ENCODE measurements at places on chromosomes 16 and 17.

- no peak for DNase-seq
Measured at GRCh38 chr17:78963378-78963777, 16.3 kb downstream of the LGALS3BP start.

- DNase-seq: no peak
Measured at GRCh38 chr17:77304051-77304745, 163.4 kb downstream of the SEC14L1 start.

DNA sequence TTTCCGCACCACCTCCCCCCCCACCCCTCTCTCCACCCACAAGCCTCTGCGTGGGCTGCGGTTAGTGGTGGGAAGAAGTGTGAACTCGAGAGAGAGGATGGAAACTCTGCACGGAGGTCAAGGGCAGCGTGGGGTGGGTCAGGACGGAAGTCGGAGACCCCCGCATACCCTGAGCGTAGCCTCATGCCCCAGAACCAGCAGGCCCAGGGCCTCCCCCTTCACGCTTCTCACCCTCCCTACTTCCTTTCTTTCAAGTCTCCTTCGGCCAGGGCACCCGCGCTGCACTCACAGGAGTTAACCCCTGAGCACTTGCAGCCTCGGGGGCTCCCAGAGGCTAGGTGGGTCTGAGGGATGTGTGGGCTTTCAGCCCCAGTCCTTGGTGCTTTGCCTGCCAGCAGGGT lies 9.2 kb downstream of the TBKBP1 start:
- DNase-seq: no peak

DNA sequence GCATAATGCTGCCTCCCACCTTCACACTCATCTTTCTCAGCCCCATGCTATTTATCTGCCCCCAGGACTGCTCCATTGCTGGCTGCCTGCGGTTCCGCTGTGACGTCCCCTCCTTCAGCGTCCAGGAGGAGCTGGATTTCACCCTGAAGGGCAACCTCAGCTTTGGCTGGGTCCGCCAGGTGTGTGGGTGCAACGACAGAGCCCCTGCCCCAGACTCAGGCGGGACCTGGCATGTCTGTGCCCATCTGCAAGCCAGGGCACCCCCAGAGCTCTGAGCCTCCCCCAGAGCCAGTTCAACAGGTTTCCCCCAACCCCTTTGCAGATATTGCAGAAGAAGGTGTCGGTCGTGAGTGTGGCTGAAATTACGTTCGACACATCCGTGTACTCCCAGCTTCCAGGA lies 12.9 kb upstream of the ITGAD start:
- DNase-seq: no peak

GRCh38 chr16:48511716-48512115 lies 98.3 kb downstream of the N4BP1 start:
- no peak for DNase-seq

DNA sequence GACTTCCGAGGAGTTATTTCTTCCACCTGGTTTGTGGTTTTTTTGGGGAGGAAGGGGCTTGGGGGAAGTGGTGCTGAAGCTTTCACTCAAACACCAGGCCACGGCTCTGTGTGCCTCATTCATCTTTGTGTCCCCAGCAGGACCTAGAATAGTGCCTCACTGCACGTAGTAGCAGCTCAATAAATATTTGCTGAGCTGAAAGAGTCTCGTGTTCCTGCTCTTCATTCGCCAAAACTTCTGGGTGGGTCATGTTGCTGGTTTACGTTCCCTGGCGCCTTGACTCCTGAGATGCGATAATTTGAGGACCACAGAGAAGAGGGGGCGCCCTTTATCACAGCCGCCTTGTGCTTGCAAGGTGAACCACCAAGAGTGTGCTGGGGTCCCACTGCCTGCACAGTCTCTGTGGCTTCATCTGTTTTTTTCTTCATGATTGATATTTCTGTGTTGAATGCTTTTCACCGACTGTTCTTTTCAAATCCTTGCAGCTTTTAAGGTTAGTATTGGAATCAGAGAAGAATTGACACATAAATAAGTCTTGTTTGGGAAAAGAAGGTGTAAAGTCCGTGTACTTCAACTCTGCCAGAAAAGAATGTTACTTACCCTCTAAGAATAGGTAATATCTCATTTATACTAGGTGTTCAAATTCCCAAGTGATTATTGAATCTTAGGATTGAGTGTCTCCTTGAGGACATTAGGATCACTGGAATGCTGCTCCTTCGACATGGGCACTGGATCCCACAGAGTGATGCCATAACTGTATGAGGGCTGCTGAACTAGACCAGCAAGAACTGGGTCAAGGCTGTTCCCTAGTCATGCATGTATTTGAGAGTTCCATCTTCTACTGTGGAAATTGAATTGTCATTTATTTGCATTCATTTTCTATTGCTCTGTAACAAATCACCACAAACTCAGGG lies 92.7 kb upstream of the CLEC18A start:
- no peak for DNase-seq

DNA sequence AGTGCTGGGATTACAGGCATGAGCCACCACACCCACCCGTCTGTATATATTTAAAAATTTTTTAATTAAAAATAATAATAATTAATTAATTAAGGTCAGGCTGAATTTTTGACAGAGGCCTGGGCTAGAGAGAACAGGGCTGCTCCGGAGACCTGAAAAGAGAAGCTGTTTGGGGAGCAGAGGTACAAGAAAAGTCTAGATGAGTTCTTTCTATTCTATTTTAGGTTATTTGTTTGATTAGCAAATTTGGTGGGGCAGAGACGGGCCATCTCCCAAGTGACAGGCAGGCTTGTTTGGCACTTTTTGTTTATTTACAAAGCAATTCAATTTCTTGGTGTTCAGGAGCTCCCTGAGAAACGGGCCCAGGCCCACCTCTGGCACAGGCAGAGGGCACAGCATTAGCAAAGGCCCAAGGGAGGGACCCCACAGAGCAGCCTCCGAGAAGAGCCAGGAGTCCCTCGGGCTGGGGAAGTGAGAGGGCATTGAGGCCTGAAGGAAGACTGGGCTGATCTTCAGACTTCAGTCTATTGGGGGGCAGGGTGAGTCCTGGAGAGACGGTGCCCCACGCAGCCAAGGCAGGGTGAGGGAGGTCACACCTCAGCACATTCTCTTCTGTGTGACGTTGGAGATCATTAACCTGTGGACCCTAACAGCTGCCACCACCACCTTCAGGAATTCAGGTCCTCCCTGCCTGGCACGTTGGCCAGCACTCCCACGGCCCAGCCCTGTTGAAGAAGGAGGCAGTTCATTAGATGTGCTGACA lies 10.8 kb upstream of the RIPOR1 start:
- no peak for DNase-seq

DNA sequence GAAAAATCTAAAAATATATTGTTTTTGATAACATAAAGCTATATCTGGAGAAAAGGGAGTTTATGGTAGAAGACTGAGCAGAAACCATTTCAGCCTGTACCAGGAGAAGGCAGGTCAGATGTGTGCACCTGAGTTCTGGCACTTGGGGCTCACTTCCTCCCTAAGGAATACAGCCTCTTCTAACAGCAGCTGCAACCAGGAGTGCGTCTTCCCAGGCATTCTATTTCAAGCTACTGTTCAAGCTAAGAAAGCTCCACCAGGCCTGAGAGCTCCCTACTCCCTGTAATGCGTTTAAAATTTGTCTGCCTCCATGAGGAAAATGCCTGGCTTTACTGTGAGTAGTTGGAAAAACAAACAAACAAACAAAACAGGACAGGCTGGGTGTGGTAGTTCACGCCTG lies 96.1 kb downstream of the ZNF778 start:
- no peak for DNase-seq

DNA sequence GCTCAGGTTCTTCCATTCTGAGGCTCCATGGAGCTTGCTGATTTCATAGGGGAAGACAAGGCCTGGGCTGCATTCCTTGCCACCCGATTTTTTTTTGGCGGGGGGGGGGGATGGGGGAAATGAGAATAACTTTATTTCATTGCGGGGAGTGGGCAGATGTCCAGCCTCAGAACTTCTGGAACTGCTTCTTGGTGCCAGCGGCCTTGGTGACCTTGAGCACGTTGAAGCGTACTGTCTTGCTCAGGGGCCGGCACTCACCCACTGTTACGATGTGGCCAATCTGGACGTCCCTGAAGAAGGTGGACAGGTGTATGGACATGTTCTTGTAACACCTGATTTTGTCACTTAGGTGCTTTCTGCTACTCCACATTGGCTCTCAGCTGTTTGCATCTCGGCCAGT lies 8.3 kb upstream of the CENPT start:
- no peak for DNase-seq

DNA sequence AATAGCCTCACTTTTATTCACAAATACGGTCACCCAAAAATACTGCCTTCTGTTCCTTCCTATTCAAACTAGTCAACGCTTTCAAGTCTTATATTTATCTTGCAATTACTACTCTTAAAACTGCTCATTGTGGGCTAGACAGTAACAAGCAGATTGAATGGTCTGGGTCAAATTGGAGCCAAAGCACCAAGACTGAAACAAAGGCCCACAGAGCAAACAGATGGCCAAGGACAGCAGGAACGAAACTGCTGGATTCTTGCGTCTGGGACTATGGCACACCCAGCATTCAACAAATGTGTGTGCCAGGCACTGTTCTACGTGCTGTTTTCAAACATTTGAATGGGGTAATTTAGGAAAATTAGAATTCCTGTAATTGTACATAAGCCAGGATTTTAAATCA lies 250.1 kb upstream of the PSMD7 start:
- DNase-seq: no peak

GRCh38 chr16:81485824-81486539 lies 41.4 kb downstream of the CMIP start:
- no peak for DNase-seq

- no peak for DNase-seq
Measured at GRCh38 chr17:19551165-19551564, 17.5 kb downstream of the SLC47A1 start.

DNA sequence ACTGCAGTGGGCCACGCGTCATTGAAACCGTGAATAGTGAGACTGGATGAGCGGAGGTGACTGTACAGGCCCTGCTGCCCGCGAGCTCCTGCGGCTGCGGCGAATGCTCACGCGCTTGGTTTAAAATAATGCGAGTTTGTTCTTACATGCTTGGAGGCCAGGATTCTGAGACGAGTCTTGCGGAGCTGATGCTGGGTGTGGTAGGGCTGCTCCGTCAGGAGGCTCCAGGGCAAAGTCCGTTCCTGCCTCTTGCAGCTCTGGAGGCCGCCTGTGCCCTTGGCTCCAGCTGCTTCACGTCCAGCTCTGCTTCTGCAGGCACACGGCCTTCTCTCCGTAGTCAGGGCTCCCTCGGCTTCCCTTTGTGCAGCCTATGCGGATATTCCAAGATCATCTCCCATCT lies 9.5 kb downstream of the ACSF3 start:
- DNase-seq: no peak

DNA sequence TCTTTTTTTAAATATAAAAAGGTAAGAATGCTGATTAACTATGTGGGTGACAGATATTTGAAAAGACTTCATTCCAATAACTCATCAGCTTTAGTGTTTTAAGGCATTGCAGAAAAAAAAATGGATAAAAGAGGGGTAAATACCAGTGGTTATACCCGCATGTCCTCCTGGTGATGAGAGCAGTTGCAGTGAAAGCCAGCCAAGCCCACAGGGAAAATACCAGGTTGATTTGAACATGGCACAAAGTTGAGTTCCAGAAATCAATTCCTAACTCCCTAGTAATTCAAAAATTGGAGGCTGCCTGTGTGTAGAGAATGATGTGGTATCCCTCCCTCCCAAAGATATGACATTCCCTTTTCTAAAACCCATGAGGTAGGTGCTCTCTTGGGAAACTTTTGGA lies 453.2 kb upstream of the SOX9 start:
- DNase-seq: no peak

DNA sequence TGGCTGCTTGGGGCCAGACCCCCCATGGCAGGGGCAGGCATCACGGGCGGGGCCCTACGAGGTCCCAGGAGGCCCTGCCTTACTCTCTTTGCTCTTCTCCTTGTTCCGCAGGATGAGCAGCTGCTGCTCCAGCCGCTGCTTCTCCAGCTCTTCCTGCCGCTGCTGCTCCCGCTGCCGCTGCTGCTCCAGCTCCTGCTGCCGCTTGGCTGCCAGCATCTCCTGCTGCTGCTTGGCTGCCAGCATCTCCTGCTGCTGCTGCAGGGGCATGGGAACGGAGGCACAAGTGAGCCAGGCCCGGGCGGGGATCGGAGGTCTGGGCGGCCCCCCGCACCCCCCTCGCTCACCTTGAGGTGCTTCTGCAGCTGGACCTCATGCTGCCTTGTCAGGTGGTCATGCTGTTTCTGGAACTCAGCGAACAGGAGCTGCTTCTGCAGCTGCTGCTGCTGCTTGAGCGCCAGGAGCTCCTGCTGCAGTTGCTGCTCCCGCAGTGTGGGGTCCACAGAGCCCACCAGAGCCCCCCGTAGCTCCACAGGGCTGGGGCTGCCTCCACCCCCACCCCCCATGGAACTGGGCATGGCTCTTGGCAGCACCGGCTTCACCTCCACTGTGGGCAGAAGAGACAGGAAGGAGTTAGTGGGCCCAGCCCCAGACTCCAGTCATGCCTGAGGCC lies 22.8 kb downstream of the G6PC3 start:
- DNase-seq: no peak

DNA sequence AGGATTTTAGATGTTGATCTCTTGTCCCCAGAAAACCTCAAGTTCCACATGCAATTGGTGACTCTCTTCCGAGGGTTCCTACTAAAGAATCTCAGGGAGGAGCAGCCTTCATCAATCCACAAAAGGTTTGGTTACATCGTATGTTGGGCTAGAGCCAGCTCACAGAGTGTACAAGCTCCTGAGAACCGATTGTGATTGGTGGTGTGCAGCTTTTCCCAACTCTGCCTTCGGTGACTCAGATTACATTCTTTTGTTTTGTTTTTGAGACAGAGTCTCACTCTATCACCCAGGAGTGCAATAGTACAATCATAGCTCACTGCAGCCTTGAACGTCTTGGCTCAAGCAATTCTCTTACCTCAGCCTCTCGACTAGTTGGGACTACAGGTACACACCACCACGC lies 172.4 kb downstream of the PMP22 start:
- DNase-seq: peak; percentile 29

DNA sequence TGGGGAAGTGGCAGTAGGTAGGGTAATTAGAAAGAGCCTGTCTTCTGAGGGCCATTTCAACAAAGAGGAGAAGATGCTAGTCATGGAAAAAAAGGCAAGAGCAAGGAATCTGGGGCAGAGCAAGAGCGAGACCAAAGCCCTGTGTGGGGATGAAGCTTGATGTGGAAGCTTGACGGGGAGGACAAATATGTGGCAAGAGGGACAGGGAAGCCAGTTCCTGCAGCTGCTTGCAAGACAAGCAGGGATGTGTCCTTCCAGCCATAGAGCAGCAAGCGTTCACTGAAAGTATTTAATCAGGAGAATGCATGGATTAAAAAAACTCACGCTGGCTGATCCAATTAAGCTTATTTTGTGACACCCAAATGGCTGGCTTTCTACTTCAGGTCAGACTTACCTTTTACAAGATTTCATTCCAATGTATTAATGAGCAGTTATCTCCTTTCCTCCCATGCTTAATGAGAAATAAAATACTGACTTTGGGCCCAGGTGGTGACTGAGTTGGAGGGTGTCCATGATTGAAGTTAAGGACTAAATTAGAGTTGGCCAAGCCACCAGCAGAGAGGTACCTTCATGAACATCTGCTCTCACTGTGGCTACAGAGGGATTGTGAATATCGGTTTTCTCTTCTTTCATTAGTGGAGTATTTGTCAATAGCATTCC lies 76.8 kb downstream of the ABCA8 start:
- DNase-seq: no peak

GRCh38 chr16:15961571-15962090 lies 12.2 kb downstream of the ABCC1 start:
- no peak for DNase-seq

GRCh38 chr16:72924927-72925630 lies 122.8 kb downstream of the ZFHX3 start:
- no peak for DNase-seq

Data from HFFc6 (cell line).